ENCODE measurements at places on chromosomes 4 and X.
A peak's percentile ranks its signal among the peaks of the same experiment; 100 is the strongest.

- DNase-seq = no peak
Measured at GRCh38 chr4:43112139-43112538, 219.6 kb downstream of the GRXCR1 start.

DNA sequence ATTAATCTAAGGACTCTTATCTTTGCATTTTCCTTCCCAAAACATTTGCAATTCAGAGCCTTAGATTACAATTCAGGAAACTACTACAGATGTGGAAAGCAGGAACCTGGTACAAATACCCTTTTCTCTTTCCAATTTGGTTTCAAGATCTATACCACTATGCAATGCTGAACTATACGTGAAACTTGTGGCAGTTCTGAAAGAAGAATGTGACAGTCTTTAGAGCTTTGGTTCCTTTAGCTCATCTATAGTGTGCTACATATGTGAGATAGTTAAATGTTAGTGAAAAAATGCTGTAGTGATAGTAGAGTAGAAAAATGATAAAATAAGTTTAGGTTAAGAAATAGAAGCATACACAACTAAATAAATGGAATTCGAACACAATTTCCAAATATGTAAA lies 50.0 kb downstream of the CXXC4 start:
- no peak for DNase-seq

GRCh38 chr4:92969650-92970379 lies 666.0 kb downstream of the GRID2 start:
- no peak for DNase-seq

GRCh38 chrX:53028678-53029077 lies 19.9 kb upstream of the GPR173 start:
- no peak for DNase-seq

DNA sequence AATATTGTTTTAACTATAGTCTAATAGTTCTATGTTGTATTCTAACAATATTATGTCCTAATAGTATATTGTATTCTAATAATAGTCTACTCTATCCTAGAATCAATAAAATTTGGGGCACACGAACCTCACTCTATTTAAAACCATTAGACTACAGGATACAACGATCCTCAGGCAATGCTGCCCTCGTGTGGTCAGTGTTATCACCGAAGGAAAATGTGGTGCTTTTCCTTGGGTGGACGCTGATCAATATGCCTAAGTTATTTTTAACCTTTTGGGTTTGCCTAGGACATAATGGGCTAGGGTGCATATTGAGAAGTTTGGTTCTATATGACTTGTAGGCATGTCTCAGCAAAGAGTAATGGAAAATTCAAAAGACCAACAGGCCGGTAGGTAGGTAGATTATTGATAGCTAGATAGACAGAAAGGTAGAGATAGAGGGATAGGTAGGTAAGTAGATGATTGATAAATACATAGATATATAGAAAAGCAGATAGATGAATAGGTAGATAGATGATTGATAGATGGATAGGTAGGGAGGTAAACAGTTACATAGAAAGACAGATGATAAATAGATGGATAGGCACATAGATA lies 75.1 kb downstream of the PRKX start:
- peak; percentile 33 for DNase-seq

DNA sequence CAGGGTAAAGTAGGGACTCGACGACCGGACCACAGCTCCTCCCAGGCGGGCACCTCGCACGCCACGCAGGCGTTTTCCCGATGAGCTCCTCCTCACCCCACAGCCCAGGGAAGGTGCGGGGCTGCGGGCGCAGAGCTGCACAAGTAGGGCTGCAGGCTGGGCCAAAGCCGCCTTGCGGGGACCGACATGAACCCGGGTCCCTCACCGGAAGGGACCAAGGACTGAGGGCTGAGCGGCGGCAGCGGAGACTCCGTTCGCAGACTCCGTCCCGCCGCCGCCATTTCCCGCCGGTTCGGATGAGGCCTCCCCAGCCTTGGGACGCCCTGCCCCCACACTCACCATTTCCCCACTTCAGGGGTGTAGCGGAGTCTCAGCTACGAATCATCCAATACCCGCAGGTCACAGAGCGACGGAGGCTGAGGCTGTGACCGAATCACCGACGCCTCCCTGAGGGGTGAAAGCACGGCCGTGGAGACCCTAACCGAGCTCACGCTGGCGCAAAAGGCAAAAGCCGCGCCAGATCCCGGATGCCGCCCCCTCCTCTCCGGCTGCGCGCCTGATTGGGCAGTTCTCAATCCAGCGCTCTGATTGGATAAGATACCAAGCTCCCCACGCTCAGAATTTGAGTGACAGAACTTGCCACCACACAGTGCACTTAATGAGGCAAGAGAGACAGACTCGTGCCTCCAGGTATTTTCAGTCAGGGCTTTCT lies at the start of gene ZNF732:
ZNF732 (minus strand) TSS at position 506 of the 712 bp plus-strand sequence; CDS start at position 342, 164 bp downstream.
- DNase-seq = no peak

DNA sequence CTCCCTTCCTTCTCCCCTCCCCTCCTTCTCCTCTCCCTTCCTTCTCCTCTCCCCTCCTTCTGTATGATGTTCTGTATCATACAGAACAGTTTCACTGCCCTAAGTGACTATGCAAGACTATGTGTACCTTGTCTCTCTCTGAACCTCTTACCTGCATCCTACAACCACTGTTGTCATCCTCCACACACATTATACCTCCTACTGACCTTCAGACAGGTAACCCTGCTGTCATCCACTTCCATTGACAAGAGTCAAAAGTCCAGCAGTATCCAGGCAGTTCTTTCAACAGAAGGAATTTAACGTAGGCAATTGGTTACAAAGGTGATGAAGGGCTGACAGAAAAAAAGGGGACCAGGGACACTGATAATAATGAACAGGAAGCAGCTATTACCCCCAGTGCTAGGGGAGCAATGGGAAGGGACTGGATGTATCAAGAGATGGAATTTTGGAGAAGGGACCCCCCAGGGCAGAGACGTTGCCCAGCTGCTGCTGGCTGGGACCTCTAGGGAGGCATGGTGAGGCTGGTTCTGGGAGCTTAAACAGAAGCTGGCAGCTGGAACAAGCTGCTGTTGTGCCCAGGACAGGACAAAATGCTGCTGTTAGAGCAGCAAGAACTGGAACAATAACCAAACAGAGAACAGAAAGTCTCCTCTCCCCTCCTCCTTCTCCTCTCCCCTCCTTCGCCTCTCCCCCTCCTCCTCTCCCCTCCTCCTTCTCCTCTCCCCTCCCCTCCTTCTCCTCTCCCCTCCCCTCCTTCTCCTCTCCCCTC lies 84.7 kb downstream of the DCTD start:
- no peak for DNase-seq

DNA sequence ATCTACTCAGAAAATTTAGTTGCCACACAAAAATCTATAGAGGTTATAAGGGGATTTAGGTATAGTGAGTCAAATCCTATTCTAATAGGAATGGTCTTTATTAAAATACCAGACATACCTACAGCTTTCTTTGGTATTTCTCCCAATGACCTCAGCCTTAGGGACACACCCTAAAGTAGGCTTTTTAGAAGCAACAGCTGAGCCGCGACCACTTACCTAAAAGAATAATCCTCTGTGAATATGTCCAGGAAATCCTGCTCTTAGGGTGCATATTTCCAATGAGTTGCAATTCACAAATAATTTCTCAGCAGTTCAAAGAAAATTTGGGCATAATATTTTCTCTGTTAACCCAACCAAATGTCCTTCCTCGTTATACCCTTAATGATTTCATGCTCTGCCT lies 2.7 kb downstream of the DCX start:
- no peak for DNase-seq

- no peak for DNase-seq
Measured at GRCh38 chrX:17597836-17598439, 139.4 kb upstream of the SCML1 start.

GRCh38 chr4:8090312-8090711 lies 68.3 kb downstream of the ABLIM2 start:
- DNase-seq = no peak

DNA sequence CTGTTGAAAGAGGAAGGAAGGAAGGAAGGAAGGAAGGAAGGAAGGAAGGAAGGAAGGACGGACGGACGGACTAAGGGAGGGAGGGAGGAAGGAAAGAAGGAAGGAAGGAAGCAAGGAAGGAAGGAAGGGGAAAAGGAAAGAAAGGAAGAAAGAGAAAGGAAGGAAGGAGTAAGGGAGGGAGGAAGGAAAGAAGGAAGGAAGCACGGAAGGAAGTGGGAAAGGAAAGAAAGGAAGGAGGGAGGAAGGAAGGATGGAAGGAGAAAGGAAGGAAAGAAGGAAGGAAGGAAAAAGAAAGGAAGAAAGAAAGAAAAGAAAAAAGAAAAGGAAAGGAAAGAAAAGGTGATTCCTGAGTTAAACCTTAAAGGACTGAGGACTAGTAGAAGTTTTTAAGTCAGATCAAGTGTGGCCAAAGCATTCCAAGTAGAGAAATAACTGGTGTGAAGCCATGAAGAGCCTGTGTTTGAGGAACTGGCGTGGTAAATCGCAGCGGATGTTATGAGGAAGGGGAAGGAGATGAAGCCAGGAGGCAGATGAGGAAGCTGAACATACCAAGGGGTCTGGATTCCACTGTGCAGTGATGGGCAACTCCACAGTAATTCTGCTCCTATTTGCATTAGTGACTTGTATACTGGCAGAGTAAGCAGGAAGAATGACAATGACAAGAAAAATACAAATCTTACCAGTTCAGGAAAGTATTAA lies 163.5 kb downstream of the MGST2 start:
- no peak for DNase-seq

- DNase-seq = no peak
Measured at GRCh38 chr4:95017305-95018064, 259.7 kb downstream of the BMPR1B start.

GRCh38 chr4:148341980-148342800 lies 100.0 kb downstream of the NR3C2 start:
- no peak for DNase-seq

Measured in CD4-positive, alpha-beta T cell treated with Interleukin-10 for 1 hour (primary cell).